Left hindlimb (tissue), 1 donor: ENCODE measurements at places on chromosomes 2 and 18.
A peak's percentile ranks its signal among the peaks of the same experiment; 100 is the strongest.

GRCh38 chr2:7191932-7192331 lies 274.7 kb downstream of the RNF144A start:
- no peak for DNase-seq

GRCh38 chr2:164954186-164954585 lies 1.1 kb downstream of the SLC38A11 start:
- no peak for DNase-seq

DNA sequence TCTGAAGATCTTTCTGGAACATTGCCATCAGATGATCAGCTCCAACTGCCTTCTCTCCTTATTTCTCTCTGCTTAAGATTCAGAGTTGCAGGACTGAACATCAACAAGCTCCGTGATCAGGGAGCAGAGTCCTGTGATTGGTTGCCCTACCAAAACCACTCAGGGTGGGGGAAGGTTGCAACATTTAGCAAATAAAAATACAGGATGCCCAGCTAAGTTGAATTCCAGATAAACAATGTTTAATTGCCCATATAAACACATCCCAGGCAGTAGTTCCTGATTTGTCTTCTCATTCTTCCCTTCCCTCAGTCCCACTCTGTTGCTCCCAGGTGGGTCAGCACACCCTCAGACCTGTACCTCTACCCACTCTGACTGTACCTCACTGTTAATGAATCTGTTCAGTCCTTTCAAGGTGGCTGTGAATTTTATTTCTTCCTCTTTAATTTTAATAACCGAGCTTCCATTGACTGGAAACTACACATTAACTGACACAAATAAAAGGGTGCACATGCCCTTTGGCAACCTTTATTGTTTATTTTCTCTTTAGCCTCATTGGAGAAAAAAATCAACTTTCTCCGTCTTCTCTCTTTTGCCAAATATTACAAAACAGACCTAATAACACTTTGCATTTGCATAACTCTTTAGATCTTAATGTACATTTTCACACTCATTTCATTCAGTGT lies 167.1 kb upstream of the PKDCC start:
- no peak for DNase-seq

DNA sequence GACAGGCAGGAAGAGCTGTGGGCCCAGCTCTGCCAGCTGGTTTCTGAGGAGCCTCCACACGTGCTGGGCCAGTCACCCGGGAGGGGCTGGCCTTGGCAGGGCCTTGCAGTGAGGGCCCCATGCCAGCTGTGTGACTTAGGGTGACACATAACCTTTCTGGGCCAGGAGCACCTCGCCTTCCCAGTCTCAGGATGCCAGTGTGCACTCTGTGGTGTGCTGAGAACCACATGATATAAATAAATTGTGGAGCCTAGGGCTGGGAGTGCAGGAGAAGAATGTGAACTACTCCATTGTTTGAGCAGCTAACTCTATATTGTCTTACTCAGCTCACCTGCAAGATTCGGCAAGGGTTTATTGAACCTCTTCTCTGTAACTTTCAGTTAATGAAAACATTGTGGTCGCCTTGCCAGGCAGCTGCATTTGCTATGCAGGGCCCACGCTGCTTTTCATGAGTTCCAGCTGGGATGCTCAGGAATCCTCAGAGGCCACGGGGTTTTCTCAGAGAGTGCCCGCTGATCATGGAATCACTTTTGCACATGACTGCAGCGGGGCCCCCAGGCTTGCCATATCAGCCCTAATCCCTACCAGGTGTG lies 222.3 kb downstream of the SH3RF3 start:
- DNase-seq = peak; percentile 62

- DNase-seq = no peak
Observed at GRCh38 chr2:88057437-88057844, 1.9 kb upstream of the KRCC1 start.

DNA sequence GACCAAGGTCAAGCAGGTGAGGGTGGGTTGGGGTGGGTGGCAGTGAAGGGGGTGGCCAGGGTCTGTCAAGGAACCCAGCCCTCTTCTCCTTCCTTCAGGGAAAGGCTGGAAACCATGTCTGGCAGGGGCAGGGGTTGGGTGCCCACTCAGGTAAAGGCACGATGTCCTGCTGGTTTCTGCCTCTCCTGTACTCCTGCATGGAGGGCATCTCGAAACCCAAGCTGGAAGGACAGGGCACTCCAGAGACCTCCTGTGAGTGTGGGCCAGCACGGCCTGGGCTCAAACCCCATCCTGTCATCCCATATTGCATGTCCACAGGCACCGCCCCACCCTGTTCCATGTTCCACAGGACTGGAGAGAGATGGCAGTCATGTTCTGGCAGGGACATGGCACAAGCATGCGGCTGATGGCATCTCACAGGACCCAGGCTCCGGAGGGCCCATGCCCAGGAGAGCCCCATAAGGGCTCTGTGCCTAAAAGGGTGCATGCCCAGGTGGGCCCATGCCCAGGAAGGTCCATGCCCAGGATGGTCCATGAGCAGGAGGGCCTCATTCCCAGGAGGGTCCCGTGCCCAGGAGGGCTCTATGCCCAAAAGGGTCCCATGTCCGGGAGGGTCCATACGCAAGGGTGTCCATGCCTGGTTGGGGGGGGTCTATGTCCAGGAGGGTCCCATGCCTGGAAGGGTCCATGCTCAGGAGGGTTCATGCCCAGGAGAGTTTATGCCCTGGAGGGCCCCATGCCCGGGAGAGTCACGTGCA lies 6.4 kb downstream of the GPR35 start:
- DNase-seq = peak; percentile 32

- DNase-seq = no peak
Observed at GRCh38 chr18:79632765-79633164, 46.8 kb upstream of the CTDP1 start.

GRCh38 chr2:169845016-169845415 lies 17.8 kb downstream of the UBR3 start:
- no peak for DNase-seq

GRCh38 chr2:215498431-215498830 lies 62.6 kb upstream of the FN1 start:
- DNase-seq = no peak

DNA sequence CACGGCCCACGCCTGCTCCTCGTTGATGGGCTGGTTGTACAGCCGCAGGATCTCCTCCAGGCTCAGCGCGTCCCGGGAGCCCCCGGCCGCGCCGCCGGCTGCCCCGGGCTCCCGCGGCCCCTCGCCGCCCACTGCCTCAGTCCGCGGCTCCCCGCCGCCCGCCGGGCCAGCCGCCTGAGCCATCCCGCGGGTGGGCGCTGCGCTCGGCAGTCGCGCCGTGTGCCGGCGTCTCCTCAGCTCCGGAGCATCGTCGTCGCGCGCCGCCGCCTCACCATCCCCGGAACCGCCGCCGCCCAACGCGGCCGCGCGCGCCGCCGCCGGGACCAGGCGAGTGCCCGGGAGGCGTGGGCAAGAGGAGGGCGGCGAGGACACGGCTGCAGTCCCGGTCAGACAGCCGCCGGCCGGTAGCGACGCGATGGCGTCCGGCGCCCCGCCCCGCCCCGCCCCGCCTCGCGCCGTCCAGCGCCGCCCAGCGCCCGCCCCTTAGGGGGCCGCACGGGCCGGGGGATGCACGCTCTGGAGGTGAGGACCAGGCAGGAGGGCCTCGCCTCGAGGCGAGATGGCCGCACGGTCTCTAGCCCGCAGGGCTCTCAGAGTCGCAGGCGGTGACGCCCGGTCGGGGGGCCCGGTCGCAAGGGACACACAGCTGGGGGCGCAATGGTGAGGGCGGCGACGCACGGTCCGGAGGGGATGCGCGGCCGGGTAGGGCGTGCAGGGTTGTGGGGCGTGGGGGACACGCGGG lies at the start of gene SPIRE1:
TSS of gene SPIRE1 (minus strand) at position 424 of the 742 bp plus-strand sequence. CDS start at position 183, 241 bp downstream.
- DNase-seq = peak; percentile 74

GRCh38 chr2:17058772-17059402 lies 393.3 kb upstream of the CYRIA start:
- DNase-seq = no peak

GRCh38 chr2:134391751-134392160 lies 137.9 kb downstream of the MGAT5 start:
- DNase-seq = no peak

- peak; percentile 63 for DNase-seq
Observed at GRCh38 chr18:76610933-76611749, 116.1 kb upstream of the ZNF516 start.

GRCh38 chr2:27485496-27485895 lies 4.0 kb downstream of the IFT172 start:
- no peak for DNase-seq

DNA sequence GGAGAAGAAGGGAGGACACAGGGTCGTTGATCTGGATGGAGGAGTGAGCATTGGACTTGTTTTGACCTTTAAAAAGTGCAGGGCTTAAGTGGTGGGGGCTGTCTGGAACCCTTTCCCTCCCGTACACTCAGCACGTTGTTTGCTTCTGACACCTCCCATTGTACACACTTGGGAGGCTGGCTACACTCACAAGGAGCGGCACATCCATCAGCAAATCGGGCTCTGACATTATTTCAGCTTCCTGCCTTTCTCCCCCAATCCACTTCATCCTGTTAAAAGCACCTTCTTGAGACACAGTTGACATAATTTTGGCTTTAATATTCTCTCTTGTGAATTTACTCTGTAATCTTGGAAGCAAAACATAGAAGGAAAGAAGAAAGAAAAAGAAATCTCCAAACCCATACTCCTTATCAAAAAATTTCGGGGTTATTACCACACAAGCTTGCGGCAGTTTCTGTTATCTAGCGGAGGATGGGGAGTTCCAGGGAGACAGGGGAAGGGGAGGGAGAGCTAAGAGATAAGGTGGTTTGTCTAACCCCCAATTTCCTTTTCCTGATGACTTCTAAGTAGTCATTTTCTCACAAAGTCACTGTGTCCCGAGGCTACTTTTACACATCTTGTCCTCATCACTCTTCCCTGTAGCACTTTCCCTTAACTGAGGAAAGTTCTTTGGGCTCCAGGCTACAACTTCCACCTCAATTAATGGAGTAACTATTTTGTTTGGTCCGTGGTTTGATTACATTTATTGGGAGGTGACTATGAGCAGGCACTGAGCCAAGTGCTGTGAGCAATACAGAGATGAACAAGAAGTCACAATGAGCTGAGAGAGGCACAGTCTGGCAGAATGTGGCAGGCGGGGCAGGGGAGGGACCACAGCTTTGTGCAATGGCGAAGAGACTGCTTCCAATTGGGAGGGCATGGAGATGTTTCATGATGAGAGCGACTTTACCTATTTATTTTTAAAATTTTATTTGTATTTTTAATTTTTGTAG lies 240.1 kb upstream of the MEX3C start:
- no peak for DNase-seq

- no peak for DNase-seq
Observed at GRCh38 chr2:119453972-119454593, 22.4 kb downstream of the TMEM37 start.

DNA sequence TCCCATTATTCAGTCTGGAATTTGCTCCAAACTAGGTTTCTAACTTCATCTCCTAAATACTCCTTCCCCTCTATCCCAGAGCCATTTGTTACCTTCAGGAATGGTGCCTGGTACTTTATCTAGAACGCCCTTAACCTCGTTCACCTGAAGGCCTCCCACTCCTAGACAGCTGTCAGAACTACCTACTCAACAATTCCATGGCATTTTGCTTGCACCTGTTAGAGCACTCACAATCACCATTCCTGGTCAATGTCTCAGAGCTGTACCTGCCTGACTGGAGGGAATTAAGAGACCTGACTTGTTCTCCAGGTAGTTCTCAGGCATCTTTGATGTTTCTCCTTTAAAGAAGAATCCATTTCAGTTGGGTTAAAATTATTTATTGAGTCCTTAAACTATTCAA lies 88.9 kb downstream of the GAREM1 start:
- DNase-seq = no peak

DNA sequence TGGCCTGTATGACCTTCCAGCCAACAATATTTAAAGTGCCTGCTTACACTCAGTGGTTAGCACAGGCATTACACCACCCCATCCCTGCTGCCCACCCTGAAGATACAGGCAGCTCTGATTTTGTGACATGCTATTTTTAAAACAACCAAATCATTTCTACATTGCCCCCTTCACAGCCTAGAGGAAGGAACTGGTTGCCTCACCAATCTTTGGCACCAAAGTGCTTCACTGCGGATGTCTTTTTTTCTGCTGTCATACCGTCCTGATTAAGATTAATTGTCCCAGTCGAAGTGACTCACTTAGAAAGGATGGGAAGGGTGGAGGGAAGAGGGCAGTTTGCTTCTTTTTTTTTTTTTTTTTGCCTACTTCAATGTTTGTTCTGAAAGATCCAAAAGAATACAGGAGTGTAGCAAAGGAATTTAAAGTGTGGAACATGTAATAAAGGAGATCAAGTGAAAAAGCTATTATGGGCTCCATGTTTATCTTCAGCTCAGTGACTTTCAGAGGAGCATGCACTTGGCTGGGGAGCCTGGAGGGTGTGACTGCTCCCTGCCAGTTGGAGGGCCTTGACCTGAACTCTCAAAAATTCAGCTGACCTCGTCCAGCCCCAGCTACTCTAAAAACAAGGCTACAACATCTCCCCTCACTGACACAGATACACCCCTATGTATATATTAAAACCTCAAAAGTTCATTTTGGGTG lies 501.1 kb upstream of the TNP1 start:
- DNase-seq = no peak

GRCh38 chr2:26567534-26567933 lies 73.6 kb downstream of the CIB4 start:
- no peak for DNase-seq

GRCh38 chr2:214782671-214783070 lies 26.8 kb downstream of the BARD1 start:
- DNase-seq = no peak

DNA sequence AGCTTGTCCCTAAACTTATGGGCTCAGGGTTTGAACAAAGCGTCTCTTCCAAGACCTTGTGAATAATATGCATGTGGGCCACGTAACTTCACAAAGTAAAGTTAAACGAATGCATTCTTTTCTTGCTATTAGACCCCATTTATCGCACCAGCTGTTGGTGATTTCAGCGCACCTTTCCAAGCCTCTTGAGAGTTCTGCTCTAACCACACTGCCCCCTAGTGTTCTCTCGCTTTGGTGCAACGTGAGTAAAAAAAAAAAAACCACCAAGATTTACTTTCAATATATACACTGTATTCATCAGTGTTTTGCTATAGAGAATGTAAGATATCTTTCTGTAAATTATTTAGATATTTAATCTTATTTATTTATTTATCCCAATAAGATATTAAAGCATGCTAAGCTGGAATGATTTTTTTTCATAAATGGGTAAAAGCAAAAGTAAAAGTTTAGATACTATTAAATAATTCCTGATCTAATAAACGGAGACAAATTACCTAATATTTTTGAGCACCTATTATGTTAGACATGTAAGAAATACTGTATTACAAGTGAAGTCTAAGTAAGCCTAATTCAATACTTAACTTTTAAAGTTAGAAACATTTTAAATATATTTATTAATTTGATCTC lies 459.5 kb downstream of the DLGAP1 start:
- DNase-seq = peak; percentile 37

DNA sequence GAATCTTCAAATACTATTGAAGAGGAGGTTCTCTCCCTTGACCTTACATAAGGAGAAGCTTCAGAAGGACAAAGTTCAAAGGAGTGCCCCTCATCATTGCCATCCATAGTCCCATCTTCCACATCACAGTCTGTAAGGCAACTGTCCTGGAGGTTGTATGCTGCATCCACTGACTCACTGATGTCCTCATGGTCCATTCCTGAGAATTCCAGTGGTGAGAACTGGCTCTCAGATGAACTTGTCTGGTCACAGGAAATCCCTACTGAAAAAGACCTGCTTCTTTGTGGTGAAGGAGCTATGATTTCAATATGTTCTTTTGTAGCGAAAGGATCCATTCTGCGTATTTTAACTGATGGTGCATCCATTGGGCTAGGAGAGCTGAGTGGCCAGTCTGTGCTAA lies 52.2 kb downstream of the EIF2AK3 start:
- no peak for DNase-seq

- no peak for DNase-seq
Observed at GRCh38 chr2:11799826-11800225, 53.4 kb downstream of the LPIN1 start.
